Epithelial cell of proximal tubule (primary cell): ENCODE measurements at places on chromosomes 11 and 22.

DNA sequence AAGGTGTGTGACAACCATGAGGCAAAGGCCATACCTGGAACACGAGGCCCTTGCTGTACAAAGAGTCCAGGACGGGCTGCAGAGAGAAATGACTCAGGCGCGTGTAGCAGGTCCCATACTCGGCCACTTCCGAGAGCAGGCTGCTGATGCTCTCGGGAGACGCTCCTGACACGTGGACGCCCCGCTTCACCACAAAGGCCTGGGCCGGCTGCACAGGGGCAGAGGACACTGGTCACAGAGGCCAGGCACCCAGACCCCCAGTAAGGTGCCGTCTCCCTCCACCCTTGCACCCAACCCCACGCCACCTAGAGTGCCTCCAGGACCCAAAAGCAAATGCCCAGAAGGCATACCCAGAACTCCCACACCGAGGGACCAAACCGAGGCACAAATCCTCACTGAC is 15.5 kb downstream of the TUBGCP6 start:
- no peak for DNase-seq

- no peak for DNase-seq
Observed at GRCh38 chr11:83278351-83278750, 7.8 kb downstream of the CCDC90B start.

GRCh38 chr11:12381875-12382274 is 4.5 kb downstream of the PARVA start:
- DNase-seq: no peak

GRCh38 chr11:69891421-69892236 is 72.4 kb upstream of the FGF3 start:
- DNase-seq: no peak

GRCh38 chr11:64694026-64694755 is 28.8 kb downstream of the NRXN2 start:
- no peak for DNase-seq
